NCI-H187 treated with DMSO at 0.1 percent for 48 hours (cell line): ENCODE measurements at places on chromosomes 7 and 10.

DNA sequence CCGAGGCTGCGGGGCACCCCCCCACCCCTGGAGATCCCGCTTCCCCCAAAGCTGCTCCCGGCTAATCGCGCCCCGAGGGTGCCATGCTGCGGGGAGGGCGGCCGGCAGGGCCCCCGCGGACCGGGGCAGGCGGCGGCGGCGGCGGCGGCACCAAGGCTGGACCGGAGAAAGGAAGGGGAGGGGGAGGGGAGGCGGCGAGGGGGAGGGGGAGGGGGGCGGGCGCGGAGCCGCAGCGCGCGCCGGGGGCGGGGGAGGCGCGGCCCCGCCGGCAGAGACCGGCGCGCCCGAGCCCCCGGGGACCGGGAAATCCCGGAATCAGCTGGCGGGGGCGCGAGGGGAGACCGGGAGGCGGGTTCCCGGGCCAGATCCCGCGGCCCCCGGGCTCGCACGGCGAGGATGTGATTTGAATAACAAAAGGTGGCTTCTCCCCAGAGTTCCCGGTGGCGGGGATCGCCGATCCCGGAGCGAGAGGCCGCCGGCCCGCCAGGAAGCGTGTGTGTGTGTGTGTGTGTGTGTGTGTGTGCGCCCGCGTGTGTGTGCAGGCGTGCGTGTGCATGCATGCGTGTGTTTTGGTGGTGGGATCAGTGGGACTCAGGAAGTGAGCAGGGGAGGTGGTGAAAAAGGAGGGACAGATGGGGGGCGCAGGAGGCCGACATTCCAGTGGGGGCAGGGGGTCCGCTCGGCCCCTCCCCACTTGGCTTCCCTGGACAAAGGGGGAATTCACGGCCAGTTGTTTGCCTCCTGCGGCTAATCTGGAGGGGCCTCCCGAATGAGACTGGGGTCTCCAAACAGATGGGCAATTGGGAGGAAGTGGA is 99.5 kb downstream of the HIP1 start:
- DNase-seq: no peak

DNA sequence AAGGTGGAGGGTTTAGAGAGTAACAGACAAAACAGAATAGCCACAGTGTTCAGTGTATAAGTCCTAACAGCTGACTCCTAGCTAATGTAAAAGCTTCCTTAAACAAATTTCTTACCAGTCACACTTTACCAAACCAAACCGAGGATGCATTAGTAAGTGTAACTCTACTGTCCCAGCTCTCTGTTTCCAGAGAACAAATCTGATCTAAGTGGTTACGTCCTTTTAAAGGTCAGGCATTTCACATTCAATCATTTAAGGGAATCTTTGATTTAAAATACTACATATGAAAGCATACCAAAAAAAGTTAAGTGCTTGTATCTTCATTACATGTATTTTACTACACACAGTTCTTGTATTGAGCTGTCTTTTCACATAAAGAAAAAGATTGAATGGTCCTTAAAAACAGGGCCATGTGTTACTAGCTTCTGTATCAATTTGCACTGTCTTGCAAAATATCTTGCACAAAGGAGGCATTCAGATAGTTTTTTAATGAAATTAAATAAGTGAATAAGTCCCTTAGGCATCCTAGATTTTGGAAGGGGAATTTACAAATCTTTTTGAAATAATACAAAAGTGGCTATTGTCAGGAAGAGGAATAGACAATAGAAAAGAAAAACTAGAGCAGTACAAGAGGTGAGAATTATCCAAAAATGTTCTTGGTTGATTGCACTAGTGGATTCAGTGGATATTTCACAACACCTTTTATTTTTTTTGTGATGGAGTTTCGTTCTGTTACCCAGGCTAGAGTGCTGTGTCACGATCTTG is 58.4 kb upstream of the SPOCK2 start:
- no peak for DNase-seq

DNA sequence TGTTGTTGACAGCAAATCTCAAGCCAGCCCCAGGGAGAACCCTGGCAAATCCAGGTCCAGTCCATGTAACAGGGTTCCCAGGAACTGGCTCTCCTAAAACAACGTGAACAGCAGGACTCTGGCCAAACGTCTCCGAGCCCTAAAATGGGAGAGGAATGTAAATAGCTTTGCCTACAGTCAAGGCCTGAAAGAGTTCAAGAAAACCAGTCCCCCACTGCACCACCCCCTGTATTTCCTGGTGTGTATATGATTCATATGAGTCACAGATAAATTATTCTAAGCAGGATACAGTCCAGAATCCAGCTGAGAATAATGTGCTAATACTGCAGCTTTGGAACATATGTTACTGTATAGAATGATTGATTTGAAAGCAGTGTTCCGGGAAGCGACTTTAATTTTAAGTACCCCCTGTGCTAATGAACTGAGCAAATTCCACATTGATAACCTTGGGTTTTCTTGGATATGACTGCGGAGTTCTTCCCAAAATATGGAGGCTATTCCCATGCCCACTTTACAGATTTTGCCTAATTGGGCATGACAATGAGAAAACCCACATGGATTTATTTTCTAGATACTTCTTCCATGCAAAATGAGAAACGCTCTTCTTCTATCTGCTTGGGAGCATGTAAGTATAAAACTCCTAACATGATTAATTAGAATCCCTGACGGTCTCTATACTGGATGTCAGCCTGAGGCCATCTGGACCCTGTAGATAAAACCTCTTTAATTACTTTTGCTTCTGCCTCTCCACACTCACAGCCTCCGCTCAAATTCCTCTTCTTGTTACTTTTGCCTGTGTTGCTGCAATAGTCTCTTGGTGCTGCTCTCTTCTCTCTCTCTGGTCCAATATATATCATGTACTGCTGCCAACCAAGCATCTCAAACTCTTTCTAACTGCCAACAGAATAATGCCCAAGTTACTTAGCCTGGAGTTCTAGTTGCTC is 50.2 kb downstream of the LAMB4 start:
- no peak for DNase-seq

GRCh38 chr10:47077941-47078340 is 166.7 kb downstream of the PTPN20 start:
- DNase-seq: no peak

GRCh38 chr7:46153951-46154787 is 233.1 kb upstream of the IGFBP3 start:
- DNase-seq: no peak

DNA sequence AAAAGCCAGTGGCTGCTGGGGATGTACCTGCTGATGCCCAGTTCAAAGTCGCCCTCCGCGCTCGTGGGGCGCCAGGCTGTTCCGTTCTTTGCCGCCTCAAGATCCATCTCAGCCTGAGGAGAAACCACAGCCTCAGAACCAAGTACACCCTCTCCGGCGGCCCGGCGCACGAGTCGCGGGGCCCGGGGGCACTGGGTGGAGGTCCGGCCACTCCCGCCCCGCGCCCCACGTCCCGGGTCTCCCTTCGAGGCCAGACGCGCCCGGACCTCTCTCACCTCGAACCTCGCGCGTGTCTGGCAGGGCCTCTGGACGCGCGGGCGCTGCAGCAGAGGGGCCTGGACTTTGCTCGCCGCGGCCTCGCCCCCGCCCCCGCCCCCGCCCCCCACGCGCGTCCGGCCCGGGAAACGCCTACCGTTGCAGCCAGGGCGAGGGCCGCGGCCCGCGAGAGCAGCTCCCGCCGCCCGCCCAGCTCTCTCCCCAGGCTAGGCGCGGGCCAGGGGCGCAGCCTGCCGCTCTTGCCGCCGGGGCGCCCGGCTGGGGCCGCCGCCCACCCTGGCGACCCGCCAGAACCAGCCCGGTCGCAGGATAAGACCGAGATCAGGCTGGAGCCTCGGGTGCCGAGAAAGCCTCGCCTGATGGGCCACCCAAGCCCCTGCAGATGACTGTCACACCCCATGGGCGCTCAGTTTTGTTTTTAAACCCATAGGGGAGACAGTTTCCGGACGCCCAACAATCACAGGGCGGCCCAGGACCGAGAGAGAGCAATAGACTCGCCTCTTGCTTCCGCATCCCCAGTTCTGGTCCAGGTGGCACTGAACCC is at the start of gene ABCB4:
ABCB4 (minus strand) TSS at position 322 of the 820 bp plus-strand sequence; CDS start at position 107, 215 bp downstream.
- no peak for DNase-seq

DNA sequence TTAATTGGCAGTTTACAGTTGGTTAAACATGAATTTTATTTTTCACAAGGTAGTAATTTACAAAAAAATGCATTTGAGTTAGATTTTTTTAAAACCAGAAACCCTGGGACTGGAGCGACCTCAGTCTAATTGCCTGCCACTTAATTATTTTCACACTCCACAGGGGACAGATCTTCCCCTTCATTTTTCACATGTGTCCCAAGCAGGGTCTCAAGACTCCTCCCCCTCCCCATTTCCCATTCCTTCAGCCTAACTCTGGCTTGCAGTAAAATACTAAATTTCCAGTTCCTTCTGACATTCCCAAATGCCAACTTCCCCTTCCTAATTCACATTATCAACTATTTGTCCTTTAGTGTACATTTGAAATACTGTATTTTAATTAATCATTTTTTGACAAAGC is 948 bp downstream of the ZNF138 start:
- DNase-seq: no peak

DNA sequence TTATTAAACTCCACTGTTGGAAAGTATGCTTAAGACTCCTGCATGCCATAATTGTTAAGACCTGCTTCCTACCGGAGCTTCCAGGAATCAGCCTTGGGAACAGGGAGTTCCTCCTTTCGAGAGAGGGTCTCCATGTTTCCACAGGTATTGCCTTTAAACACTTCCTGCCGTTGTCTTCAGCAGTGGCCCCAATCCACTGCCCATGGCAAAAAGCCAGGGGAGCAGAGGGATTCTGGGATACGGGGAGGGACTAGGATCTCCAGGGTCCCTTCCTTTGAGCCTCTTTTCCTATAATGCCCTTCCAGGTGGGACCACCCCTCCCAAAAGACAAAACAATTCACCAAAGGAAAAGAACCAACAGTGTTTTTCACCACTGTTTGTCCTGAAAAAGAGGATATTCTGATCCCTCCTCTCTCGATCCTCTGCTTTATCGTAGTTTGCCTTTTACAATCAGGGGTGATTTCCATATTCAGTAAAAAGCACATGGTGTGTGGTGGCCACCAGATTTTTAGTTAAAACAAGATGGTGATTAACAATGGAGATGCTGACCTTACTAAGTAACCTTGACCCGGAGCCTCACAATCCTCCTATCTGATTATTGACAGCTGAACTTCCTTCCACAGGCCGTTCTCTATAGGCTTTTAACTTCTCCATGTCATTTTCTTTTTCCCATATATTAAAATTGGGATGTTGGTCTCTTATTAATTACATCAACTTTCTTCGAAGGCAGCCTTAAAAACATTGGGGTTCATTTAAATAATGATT is 36.0 kb downstream of the LRRC72 start:
- no peak for DNase-seq

DNA sequence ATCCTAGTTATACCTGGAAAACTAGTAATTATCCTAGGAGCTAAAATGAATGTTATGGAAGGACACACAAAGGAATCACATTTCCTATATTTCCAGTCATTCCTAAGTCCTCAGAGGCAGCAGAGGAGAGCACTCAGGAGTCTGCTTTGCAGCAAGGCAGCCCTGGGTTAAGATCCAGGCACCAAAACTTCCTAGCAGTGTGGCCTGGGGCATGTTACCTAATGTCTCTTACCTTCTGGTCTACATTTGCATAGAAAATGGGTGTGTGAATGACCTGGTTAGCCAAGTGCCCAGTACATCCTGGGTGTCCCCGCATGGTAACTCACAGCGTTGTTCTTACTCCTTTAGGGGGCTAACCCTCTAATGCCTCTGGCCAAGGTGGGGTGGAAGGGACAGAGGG is 135.9 kb downstream of the TAX1BP1 start:
- DNase-seq: no peak

- no peak for DNase-seq
Measured at GRCh38 chr7:72754312-72754711, 73.7 kb downstream of the TYW1B start.

- no peak for DNase-seq
Measured at GRCh38 chr10:92517034-92517655, 56.7 kb downstream of the IDE start.

DNA sequence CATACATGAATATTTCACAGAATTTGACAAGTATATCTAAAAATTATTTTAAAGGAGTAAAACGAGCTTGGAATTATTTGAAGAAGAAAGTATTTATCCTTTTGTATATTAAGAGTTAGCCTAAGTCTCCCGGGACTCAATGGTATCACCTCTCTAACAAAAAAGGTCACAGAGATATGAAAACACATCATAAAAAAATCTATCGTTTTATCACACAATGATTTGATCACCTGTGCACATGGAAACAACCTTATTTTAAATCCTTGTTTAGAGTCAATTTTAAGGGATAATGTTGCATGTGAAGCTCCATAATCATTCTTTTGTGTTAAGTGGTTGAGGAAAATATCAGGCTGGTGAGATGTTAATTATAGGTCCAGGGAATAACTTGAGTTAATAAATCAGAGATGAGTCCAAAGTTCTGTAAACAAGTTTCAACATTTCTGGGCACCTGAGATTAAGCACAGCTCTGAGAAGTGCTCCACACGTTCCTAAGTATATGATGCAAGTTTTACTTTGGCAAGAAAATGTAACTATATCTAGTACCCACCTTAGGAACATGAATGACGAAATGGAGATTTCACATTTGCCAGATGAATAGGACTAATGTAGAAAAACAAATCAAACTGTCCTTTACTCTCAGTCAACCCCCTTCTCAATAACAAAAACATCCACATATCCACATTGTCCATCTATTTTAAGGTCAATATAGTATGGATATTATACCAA is 148.5 kb upstream of the AKR1E2 start:
- DNase-seq: no peak

GRCh38 chr10:28095791-28096378 is 97.0 kb upstream of the ODAD2 start:
- DNase-seq: no peak

DNA sequence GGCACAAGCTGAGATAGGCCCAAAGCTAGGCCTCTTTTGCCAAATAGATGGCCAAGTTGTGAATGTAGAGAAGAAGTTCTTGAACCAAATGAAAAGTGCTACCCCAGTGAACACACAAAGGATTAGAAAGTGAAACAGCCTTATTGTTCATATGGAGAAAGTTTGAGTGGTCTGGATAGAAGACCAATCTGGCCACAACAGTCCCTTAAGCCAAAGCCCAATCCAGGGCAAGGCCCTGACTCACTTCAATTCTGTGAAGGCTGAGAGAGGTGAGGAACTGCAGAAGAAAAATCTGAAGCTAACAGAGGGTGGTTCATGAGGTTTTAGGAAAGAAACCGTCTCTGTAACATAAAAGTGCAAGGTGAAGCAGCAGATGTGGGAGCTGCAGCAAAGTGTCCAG is 18.7 kb upstream of the ATP6V0A4 start:
- no peak for DNase-seq

DNA sequence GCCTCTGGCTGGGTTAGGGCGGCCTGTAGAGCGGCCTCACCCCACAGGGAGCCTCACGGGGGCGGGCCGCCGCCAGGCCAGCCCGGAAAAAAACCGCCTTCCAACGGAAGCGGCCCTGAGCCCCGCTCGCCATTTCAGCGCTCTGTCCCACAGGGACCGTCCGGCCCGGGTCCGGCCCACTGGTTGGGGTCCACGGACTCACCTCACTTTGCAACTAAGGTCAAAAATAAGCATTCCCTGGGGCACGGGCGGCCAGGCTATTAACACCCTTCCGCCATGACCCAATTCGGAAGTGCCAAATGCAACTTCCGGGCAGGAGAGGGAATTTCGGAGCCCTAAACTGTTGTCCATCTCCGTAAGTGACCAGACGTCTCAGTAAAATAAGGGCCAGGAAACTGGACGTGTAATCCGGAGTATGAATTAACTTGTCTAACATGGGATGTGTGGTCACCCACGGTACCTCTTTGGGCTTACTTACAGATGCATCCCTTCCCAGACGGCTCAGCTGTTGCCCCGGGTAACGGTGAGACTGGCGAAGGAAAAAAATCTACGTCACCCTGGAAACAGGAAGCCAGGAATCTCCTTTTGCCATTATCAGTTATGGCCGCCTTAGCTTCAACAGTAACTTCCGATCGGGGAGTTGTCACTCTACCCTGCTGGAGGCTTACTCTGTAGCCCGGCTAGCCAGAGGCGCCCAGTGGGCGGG is at the start of gene BBIP1:
BBIP1 (minus strand) TSS at position 538 of the 706 bp plus-strand sequence. CDS start 1,023 bp downstream, outside the sequence.
- DNase-seq: peak; percentile 95
